NCI-H1105 (cell line): ENCODE measurements at places on chromosomes 12 and 14.
A peak's percentile ranks its signal among the peaks of the same experiment; 100 is the strongest.

GRCh38 chr12:106901276-106901675, 54.4 kb upstream of the TMEM263 start:
- no peak for DNase-seq

DNA sequence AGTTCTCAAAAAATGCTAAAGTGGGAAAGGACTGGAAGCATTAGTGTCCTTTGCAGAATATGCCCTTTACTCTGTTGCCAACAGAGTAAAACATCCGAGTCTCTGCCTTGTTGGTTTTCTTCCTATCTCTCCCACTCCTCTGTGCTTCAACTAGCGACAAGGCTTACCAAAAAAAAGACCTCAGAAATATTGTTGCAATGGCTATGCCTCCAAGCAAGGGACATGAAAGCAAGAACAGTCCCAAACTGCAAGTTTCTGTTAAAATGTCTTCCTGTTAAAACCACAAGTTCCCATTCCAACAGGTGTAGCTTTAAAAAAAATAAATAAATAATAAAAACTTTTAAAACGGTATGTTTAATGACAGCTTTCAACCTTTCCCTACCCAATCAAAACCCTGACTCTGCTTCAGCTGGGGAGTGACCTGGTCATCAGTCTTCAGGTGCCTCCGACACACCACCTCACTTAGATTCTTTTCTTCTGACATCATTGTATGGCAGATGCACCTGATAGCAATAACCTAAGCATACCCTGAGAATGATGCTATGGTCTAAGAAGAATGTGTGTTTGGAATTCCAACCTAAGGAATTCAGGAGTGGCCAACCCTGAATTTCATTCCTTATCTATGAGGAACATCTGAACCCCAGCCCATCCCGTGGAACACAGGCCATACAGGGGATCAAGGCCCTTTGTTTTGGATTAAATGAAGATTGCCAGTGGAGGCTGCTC, 81.0 kb downstream of the RPS29 start:
- DNase-seq = no peak

GRCh38 chr14:100815478-100816285, 10.2 kb upstream of the MEG3 start:
- no peak for DNase-seq

- DNase-seq = no peak
Observed at GRCh38 chr12:16238661-16239060, 38.8 kb downstream of the SLC15A5 start.

DNA sequence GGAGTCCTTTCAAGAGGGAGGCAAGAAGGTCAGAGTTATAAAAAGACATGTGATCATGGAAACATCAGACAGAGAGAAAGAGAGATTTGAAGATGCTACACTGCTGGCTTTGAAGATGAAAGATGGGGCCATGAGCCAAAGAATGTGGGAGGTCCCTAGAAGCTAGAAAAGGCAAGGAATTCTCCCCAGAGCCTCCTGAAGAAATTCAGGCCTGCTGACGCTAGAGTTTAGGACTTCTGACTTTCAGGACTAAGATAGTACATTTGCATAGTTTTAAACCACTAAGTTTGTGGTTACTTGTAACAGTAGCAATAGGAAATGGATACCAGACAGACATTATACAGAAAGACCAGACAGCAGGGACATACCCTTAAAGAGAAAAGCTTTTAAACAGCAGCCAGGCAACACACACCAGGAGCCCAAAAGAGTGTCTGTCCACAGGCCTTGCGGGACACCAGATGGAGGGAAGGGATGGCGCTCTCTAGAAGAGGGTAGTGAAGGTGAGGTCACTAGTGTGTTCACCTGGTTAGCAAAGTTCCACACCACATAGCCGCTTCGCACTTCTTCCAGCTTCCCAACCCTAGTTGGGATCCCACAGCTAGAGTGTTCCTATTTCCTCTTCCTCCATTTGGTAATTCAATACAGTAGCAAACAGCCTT, 29.7 kb upstream of the CEBPE start:
- no peak for DNase-seq

GRCh38 chr12:1776170-1776921, 44.0 kb upstream of the LRTM2 start:
- no peak for DNase-seq

DNA sequence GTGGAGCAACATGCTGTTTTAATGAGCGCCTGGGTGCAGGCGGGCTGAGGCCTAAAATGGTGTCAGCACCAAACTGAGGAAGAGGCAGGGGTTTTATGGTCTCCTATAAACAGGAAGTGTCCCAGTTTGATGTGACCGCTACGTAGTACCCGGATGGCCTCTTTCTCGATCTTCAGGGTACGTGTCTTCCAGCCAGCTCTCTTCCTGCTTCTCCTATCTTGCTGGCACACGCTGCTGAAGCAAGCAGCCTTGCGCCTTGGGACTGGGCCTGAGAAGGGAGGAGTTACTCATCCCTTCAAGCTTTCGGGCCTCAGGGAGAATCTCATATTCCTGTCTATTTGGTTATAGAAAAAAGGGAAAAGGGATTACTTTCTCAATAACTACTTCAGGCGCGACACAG, 28.2 kb upstream of the RNASE1 start:
- DNase-seq = no peak

DNA sequence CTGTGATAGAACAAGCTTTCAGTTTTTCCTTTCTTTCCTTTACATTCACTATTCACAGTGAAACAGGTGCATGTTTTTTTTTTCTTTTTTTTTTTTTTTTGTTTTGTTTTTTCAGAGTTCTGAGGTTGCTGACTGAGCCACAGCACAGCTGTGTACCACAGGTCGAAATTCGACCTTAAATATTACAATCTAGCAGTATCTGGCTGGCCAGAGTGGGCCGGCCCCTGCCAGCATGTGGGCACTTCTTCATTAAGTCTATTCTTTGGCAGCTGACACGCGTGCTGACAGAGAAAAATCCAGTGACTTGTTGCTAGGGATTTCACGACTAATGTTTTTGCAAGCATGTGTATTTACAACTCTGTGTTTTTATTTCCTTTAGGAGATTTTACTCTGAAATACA, 33.9 kb downstream of the FBXO33 start:
- no peak for DNase-seq

- DNase-seq = no peak
Observed at GRCh38 chr12:90237841-90238240, 529.2 kb upstream of the ATP2B1 start.

GRCh38 chr12:58455136-58455535, 465.2 kb downstream of the LRIG3 start:
- no peak for DNase-seq

GRCh38 chr12:2145433-2145998, 92.7 kb downstream of the CACNA1C start:
- no peak for DNase-seq

- no peak for DNase-seq
Observed at GRCh38 chr12:120774169-120774916, 48.7 kb downstream of the ACADS start.

DNA sequence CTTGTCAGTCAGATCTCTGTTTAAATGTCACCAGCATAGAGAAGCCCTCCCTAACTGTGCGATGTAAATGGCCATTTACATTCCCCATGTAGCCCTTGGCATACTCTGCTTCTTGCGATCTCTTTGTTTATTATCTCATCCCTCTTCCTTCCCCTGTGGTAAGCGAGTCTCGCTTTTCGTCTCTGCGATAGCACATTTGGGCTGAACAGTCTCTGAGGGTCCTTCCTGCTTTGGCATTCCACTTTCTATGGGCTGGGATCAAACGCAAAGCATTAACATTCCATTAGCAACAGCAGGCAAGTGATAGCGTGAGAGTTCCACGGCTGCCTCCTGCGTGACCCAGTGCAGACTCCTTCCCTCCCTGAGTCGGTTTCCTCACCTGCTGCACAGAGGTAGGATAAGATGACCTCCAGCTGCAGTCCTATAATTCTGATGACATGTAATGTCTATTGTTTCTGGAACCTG, 61.4 kb upstream of the TUNAR start:
- DNase-seq = no peak

GRCh38 chr12:98439981-98440581, 75.3 kb upstream of the TMPO start:
- no peak for DNase-seq

GRCh38 chr14:20671597-20672283, 12.6 kb upstream of the RNASE4 start:
- no peak for DNase-seq

- DNase-seq = no peak
Observed at GRCh38 chr12:57235017-57235727, 5.7 kb downstream of the SHMT2 start.

DNA sequence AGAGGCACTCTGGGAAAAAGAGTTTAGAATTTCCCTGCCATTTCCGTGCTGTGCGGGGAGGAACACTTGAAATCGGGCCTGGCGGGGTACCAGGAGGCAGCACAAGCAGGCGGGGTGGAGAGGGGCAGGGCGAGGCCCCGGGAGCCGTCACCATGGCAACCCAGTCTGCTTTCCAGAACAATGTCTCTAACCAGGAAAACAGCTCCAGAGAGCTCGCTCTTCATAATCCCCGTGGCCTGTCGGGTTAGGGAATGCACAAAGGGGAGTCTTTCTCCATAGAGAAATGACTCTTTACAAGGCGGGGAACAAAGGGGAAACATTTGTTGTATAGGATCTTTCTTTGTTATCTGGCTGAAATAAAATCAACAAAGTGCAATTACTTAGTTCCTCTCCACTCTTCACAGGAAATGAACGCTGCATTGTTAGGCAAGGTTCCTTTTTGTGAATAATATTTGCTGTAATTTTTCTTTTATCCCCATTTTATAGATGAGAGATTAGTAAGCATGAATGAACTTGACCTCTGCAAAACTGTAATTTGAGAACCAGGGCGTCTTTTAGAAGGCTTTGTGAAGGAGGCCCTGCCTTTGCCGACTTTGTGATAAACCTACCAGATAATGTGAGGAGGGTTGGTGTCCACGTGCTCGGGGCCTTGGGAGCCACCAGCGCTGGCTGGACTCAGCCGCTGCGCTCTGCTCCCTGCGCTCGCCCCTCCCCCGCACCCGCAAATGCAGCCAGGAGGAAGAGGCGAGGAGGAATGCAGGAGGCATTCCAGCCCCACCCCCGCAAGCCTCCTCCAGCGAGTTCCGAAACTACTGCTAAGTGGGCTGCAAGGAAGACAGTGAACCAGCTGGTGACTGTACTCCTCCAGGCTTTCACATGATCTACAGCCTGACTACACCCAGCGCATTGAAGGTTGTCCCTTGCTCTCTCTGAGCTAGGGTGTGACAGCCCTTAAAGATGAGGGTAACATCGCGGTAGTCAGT, 105.2 kb upstream of the ATF7IP start:
- DNase-seq = no peak

- no peak for DNase-seq
Observed at GRCh38 chr12:113071135-113072112, 14.9 kb downstream of the DTX1 start.

GRCh38 chr12:95349291-95349690, 124.7 kb upstream of the METAP2 start:
- DNase-seq = no peak

- no peak for DNase-seq
Observed at GRCh38 chr12:10940389-10940788, 1.3 kb upstream of the TAS2R14 start.

DNA sequence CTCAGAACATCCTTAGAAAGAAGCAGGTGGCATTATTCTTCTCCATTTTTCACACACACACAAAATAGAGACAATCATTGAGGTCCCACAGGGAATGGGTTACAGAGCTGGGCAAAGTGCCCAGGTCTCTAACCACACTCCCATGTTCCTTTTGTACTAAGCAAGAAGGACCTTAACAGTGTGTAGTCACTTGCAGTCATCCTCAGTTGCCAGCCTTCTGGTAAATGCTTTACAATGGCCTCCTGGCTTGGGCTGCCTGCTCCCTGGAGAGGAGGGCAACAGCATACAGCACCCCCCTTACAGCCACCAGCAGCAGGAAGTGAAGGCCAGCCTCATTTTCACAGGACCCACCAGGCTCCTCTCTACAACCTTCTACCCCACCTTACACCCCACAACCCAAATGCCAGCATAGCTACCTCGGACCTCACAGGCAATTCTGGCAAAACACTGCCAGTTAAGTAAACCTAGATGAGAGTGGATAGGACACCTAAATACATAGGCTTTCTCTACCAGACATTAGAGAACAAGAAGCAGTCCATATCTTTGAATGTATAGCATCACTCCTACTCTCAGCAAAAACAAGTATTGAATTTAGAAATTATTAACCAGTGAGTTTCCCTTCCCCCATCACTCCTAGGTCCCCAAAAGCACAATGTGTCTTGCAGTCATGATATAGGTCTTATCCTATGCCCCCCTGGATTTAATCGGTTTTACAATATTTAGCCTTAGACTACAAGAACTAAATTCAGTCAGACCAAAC, 88.1 kb downstream of the PPP2R5E start:
- peak; percentile 72 for DNase-seq

DNA sequence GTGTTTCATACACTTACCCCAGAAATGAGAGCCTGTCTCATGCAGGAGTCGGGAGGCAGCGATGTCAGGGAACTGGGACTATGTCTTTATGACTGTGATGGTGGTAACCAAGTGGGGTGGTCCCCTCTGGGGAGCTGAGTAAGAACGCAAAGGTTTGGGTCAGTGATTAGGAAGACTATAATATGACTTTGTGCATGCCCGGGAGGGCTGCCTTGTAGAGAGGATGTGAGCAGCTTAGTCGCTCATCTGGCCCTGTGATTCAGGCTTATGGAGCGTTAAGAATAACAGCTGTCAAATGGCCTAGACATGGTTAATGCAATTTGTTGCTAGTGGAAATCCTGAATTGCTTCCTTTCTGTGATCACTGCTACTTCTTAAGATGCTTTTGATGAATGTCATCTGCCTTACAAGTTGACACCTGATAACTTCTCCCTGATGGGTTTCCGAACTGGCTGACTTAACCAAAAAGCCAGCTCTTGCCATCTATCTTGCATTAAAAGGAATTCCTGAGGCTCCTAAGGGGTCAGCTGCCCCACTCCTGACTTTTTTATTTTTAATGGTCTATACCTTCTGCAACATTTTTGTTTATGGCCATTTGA, 35.4 kb upstream of the AACS start:
- DNase-seq = no peak

DNA sequence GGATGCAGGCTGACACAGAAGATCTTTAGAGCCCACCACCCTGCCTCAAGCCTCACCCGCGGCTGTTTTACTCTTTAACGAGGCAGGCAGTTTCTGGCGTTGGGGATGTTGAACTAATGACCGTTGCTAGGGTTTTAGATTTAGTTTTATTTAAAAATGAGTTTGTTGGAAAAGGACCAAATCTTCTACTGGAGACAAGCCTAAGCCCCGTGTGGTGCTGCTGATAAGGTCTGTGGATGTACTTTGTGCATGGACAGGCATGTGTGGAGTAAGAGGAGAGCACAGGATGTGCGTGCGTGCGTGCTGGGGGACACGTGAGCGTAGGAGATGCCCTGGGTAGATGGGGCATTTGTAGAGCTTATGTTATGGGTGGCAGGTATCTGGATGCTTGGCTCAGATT, 5.7 kb downstream of the NTF3 start:
- DNase-seq = no peak
